ENCODE measurements at places on chromosomes 1 and 21.
A peak's percentile ranks its signal among the peaks of the same experiment; 100 is the strongest.

- DNase-seq, result no peak
These were observed 76.8 kb downstream of the POU2F1 start for GRCh38 chr1:167297222-167298214.

GRCh38 chr1:38403667-38404066, 357.1 kb upstream of the POU3F1 start:
- no peak for DNase-seq

- no peak for DNase-seq
These were observed 21.3 kb upstream of the GRIK3 start for GRCh38 chr1:37055631-37056030.

DNA sequence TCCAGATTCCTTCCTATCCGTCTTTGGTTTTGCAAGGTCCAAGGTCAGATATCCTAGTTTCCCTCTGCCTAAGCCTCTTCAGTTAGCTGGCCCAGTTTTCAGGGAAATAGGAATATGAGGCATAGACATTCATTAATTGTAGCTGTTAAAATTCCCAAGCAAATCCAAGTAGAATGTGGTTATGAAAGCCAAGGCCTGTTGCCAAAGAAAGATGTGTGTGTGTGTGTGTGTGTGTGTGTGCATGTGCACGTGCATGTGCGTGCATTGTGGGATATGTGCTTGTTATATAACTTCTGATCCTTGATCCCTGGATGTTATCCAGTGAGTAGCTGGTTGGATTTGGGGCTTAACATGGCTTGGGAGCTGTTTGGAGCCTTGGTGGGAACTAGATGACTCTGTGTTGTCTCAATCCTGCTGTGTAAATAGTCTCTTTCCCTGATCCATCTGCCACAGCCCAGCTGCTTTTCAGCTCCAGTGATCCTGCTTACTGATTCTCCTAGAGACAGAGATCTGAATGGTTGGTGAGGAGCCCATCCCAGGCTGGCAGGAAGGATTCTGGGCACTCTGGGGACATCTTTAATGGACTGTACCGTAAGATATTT, 70.6 kb upstream of the GCLM start:
- DNase-seq, result no peak

DNA sequence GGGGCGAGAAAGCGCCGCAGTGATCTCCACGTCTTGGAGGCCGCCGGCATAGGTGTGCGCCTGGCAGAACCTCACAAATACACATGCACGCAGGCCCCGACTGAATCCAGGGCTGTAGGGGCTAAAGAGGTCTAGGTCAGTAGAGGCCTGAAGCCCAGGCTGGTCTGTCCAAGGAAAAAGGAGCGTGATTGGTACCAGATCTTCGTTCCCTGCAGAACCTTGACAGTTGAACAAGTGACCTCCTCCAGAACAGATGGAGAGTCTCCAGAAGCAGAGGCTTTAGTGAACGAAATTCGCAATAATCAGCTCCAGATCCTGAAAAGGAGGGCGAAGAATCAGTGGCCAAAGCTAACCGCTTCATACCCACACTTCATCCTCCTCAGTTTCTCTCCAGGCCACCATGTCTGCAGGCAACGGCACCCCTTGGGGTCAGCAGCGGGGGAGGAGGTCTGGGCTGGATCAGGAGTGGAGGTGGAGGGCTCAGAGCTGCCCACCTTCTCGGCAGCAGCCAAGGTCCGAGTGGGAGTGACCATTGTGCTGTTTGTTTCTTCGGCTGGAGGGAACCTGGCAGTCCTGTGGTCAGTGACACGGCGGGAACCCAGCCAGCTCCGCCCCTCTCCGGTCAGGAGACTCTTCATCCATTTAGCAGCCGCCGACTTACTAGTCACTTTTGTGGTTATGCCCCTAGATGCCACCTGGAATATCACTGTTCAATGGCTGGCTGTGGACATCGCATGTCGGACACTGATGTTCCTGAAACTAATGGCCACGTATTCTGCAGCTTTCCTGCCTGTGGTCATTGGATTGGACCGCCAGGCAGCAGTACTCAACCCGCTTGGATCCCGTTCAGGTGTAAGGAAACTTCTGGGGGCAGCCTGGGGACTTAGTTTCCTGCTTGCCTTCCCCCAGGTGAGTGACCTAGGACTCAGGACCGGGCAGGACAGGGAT, 749 bp upstream of the PEX11B start:
- peak; percentile 37 for DNase-seq

DNA sequence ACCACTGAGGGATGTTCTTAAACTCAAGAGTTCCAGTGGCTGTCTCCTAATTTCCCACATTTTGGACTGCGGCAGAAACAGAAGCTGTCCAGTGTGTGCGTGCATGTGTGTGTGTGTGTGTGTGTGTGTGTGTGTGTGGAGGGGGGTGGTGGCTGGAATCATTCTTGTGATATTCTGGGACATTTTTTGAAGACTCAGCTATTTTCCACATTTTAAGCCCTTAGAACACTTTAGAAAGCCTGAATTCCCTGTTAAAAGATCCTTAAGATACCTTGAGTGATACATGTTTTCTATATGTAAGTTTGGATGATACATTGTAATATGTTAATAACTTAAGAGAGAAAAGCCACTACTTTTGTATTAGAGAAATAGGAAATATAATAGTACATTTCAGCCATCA, 636.4 kb downstream of the PLPP3 start:
- DNase-seq, result no peak

DNA sequence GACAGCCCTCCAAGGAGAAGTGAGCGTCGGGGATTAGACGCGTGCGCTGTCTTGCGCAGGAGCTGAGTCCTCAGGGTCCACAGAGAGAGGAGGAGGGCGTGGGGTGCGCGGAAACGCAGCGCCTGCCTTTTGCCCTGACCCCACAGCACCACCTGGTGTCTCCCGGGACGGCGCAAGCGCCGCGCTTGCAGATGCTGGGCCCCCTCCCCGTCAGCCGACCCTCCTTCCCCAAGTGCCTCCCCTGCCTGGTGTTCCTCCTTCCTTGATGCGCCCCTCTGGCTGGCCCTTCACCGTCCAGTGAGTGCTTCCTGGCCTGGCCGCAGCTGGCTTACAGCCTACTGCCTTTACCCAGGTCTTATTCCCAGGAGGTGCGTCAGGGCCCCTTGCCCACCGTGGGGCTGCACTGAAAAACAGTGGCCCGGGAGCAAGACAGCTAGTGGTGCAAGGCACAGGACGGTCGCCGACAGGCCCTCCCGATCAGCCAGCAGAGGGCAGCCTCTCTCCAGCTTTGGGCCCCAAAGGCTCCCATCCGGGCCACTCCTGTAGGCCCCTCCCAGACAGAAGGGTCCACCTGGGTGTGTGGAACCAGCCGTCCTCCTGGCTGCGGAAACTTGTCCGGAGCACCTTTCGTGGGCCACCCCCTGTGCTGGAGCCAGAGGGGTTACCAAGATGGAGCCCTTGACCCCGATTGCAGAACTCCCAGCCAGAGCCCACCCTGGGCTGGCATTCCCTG, 12.9 kb upstream of the PHLDA3 start:
- DNase-seq, result no peak

GRCh38 chr1:28437924-28438699, 67.7 kb upstream of the RCC1 start:
- peak; percentile 96 for DNase-seq

DNA sequence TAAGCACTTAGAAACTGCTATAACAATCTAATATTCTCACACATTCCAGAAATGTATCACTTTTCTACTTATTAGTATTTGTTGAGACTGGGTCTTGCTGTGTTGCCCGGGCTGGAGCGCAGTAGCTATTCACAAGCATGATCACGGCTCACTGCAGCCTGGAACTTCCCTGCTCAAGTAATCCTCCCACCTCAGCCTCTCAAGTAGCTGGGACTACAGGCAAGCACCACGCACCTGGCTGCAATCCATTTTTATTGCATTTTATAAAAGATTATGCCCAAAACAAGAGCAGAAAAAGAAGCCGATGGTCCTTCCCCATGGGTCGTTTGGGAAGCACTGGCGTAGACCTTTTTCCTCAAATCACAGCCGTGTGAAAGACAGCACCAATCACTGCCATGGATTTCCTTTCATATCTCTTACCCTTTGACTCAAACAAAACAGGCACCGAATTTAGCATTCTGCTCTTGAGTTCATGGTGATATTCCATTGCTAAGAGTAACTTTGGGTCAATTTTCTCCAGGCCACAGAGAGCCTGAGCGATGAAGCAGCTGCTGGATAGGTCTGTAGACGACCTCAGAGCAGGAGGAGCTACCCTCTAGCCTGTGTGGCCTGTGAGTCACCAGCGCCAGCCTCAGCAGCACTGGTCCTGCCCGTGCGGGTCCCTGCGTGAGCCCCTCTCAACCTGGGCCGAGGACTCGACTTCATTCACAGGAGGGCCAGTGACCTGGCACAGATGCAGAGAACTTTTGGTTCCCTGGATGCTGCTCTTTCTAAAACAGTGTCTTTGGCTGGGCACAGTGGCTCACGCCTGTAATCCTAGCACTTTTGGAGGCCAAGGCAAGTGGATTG, 80.8 kb downstream of the PIK3CD start:
- DNase-seq, result no peak

DNA sequence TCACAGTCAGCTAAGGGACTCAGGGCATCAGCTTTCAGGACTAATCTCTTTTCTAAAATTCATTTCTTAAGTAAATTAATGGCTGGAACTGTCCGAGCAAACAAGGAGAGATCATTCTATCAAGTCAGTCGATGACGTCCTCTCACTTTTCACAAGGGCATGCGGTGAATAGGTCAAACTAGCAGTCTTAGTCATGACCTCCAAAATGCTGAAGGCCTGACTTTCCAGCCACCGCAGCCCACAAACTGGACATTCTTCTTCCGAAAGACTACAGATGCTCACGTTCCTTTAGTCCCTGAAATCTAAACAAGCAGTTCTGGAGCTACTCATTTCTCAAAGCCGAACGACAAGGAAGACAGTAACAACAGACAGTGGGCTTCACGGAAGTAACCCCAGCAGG, 127.9 kb downstream of the TIAM1 start:
- no peak for DNase-seq

- no peak for DNase-seq
These were observed 24.4 kb downstream of the SLC66A1 start for GRCh38 chr1:19336543-19336942.

All from HS-5 (cell line).